Muscle of back (tissue), 13 donors: ENCODE measurements at places on chromosomes 2 and 18. TPM values are rescaled to one million over a fixed set of nuclear protein-coding genes. Genes with fewer than 3 reads are reported as not detected.

- peak; percentile 54 for DNase-seq
These were observed 151.2 kb upstream of the CCDC68 start for GRCh38 chr18:55110436-55110835.

DNA sequence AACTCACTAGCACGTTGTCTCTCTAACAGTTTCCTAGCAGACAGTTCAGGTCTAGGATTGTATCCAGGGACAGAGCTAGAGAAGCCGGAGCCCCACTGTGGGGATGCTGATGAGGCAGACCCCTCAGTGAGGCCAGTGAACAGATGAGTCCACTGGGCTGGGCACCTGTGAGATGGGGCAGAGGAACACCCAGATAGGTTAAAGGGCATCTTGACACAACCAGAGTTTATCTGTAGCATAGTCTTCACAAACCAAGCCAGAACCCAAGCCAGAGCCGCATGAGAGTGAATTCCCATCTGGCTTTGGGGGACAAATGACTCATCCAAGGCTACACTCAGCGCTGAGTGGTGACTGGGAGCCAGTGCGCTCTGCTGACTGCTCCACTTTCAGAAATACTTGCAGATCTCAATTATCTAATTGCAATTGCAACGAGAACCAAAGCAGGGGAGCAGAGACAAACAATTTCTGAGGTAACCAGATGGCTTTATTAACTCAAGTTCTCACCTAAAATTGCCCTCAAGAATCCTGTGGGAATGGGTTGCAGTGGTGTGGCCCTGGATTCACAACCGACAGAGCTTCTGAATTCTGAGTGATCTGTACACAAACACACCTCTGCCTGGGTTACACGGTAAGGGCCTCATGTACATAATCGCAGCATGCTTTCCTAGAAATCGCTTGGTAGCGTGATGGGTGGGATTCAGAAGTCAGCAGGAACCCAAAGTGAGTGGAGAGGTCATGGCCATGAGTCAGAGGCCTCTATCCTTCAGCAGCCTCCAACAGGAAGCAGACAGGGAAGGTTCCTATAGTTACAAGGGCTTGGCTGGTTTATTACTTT is 48.7 kb upstream of the MSH2 start:
- no peak for DNase-seq

- peak; percentile 12 for DNase-seq
These were observed 56.6 kb downstream of the GDF7 start for GRCh38 chr2:20723543-20723942.

GRCh38 chr2:233754872-233755611 is 5.0 kb upstream of the UGT1A1 start:
- DNase-seq: no peak

The EGR4 gene
- not detected for polyA plus RNA-seq

DNA sequence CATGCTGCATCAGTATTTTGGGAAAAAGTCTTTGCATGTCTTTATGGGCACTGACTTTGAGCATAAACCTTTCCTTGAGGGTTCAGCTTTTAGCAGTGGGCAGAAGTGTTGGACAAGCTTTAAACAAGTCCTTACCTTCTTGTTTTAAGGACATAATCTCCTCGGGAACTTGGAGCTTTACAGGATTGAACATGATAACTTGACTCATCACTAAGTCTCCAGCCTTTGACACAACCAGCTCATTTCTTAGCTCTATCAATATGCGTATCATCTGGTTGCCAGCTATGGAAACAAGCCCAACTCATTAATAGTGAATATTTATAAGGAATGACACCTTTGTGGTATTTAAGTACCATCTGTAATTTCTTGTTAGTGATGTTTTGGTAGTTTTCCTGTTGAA is 21.0 kb upstream of the RAB27B start:
- DNase-seq: no peak

- no peak for DNase-seq
These were observed 166.8 kb downstream of the TGIF1 start for GRCh38 chr18:3616744-3617143.

- DNase-seq: no peak
These were observed 17.9 kb upstream of the GMCL1 start for GRCh38 chr2:69811591-69811990.
